HEK293T (cell line): ENCODE measurements at places on chromosomes 12 and 14.

- DNase-seq = peak; percentile 60
Measured at GRCh38 chr14:95609398-95609990, 74.6 kb downstream of the GLRX5 start.

DNA sequence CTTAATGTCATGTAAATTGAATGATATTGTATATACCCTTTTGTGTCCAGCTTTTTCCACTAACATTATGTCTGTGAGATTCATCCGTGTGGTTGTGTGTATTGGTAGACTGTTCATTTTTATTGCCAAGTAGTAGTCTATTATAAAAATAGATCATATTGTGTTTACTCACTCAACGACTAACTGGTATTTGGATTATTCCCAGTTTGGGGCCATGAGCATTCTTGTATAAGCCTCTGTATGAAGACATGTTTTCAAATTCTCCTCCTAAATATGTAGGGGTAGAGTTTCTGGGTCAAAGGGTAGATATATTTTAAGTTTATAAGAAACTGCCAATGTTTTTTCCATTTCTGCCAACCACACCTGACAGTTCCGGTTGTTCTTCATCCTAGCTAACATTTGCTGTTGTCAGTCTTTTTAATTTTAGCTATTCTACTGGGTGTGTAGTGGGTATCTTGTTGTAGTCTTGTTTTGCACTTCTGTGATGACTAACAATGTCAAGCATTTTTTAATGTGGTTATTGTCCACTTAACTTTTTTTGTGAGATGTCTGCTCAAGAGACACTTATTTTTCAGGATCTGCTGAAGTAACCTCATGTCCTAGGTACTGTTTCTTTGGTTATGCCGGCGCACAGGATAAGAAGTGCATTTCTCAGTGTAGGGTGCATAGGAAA is 93.2 kb downstream of the DACT1 start:
- no peak for DNase-seq

- no peak for DNase-seq
Measured at GRCh38 chr12:108633081-108633533, 587 bp downstream of the SELPLG start.

- no peak for DNase-seq
Measured at GRCh38 chr14:28607661-28608060, 158.9 kb upstream of the FOXG1 start.
